ENCODE measurements at places on chromosomes 5 and 9.

- no peak for DNase-seq
Observed at GRCh38 chr5:39624268-39624886, 199.6 kb upstream of the DAB2 start.

DNA sequence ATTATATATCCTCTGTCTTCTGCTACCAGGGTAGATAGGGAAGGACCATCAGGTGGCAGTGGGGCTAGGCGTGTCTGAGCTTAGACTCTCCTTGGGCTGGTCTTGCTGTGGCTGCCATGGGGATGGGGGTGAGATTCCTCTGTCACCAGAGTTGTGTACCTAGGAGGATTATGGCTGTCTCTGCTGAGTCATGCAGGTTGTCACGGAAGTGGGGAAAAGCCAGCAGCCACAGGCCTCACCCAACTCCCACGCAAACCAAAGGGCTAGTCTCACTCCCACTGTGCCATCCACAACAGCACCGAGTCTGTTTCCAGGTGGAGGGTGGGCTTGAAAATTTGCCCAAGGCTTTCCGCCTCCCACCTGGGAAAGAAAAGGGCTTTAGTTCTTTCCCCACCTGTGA is 476.1 kb downstream of the CYLC2 start:
- no peak for DNase-seq

- no peak for DNase-seq
Observed at GRCh38 chr5:133753856-133754255, 141.5 kb upstream of the FSTL4 start.

DNA sequence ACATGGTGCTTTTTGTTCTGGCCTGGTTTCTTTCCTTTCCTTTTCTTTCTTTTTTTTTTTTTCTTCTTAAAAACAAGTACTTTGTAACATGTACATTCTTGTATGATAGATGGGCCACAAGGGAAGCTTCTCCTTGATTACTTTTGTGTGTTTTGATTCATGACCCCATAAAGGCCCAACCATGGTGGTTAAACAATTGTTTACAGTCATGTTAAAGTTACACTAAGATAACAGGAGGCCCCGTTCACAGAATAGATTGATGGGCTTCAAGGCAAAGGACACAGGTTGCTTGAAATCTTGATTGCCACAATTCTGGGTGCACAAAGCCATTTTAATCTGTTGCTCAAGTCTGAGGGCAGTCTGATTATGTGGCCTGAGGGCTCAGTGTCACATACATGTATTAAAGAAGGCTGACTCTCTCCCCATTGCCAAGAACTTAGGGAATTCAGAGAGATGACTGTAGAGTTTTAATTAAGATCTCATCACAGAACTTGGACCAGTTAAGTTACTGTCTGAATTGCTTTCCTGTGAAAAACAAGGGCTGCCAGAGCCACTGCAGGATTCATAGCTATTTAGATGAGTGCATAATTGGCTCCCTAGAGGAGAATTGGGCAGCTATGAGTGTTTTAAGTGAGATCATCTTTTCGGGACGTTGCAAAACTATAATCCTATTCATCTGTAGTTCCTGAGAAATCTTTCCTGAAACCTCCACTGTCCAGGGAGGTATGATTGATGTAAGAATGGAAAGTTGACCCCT is 163.4 kb downstream of the TLE4 start:
- DNase-seq, result peak; percentile 60

DNA sequence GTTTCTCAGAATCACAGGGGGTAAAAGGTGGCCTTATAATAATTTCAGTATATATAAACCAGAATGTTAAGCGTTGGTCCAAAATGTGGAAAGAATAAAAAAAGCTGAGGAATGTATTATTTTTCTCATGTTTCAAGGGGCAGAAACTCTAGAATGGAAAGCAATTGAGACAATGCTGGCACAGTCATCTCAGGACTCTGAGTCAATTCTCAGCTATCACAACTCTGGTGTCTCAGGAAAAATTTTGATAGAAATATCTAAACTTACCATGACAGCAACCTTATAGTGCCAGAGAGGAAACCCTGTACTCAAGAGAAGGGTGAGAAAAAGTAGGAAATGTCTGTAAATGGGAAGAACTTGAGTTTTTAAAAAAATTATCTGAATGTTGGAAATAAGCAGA is 1189.4 kb upstream of the NUDT12 start:
- DNase-seq, result no peak

- DNase-seq, result no peak
Observed at GRCh38 chr5:134541736-134542376, 16.4 kb downstream of the JADE2 start.

- DNase-seq, result no peak
Observed at GRCh38 chr9:2657427-2657826, 35.8 kb downstream of the VLDLR start.

All from GM04503 (cell line).